Smooth muscle cell of the brain vasculature (primary cell): ENCODE measurements at places on chromosomes 12 and 14.

- DNase-seq = no peak
Observed at GRCh38 chr14:102333390-102333789, 13.8 kb downstream of the ZNF839 start.

GRCh38 chr12:49702676-49703215 lies 4.5 kb downstream of the FMNL3 start:
- DNase-seq = no peak

- DNase-seq = no peak
Observed at GRCh38 chr14:100321473-100322137, 1.5 kb upstream of the SLC25A47 start.

DNA sequence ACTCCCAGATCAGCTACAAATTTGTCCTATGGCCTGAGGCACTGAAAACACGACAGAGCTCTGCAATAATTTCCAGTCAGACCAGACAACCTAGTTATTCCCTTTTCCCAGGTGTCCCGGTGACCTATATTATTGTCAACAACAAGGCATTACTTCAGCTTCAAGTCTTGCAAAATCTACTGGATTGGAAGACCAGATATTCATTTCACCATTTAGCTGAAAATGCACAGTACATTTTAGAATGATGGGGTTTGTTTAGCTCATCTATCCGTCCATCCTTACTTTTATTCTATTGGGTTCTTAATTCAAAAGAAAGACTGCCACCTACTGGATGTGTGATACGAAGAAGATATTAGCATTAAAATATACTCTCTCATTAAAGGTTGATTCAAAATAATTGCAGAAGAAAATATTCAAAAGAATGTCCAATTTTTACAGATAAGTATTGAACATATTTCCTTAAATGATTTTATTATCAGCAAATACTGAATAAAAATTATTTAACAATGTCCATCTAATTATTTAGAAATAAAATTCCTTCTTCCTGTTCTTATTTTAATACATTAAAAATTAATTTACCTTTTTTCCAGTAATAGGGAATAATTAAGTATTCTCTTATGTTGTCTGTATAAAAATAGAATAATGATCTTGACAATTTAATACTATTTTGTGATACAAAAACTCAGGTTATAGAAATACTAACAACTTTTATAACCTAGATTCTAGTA lies 244.9 kb upstream of the LRIG3 start:
- DNase-seq = no peak
